Muscle of leg (tissue), 16 donors: ENCODE measurements at places on chromosomes 5 and 9.

DNA sequence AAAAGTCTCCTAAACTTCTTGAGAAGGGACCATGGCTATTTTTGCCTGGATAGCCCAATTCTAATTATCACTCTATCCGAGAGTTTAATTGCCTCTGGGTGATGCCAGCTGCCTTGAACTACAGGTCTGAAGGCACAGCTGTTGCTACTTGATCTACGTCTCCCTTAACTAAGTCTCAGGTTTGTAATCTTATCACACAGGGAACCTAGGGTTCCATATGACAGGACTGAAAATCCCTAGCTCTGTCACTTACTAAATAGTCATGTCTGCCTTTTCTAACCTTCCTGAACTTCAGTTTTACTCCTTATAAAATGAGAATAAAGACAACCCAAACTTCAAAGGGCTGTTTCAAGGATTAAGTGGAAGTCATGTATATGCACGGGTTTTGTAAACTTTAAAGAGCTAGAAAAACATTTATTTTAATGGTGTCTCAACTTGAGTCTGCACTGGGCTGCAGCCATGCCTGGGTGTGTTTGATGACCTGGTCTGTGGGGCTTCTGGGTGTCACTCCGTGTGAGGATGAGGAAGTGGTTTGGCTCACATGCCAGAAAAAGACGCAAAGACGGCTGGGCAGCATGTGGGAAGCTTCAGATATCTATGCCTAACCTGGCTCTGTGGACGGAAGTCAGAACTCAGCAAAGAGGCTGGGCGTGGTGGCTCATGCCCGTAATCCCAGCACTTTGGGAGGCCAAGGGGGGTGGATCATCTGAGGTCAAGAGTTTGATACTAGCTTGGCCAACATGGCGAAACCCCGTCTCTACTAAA is 129.3 kb upstream of the SLC44A1 start:
- peak; percentile 64 for DNase-seq

DNA sequence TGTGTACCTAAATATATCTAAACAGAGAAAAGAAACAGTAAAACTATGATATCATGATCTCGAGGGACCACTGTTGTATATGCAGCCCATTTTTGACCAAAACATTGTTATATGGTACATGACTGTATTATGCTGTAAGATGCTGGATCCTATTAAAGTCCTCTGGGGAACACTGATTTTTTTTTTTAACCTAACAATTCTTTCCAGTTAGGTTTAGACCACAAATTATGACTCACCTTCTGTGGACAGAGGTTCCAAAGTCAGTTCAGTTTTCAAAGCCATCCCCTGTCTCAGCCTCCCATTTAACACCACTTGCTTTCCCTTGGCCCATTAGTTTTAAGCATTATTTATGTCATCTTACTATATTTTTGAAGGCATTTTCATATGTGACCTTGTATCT is 27.1 kb downstream of the TRMO start:
- DNase-seq, result no peak

DNA sequence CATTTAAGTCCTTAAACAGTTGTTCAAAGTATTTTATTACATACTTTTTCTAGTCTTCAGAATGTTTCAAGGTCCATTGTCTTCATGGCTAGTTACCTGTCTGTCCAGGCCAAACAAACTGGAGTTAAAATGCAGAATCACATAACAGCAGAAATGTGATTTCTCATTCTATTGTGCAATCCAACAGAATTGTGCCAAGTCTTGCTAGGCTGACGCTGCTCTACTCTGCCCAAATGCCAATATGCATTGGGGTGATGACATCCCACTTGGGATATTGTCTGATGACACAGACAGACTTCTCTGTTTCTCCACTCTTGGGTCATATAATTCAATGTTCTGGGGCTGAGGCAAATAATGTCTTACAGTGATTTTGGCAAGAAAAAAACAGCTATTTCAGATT is 5.2 kb upstream of the SLC22A5 start:
- DNase-seq, result peak; percentile 33

DNA sequence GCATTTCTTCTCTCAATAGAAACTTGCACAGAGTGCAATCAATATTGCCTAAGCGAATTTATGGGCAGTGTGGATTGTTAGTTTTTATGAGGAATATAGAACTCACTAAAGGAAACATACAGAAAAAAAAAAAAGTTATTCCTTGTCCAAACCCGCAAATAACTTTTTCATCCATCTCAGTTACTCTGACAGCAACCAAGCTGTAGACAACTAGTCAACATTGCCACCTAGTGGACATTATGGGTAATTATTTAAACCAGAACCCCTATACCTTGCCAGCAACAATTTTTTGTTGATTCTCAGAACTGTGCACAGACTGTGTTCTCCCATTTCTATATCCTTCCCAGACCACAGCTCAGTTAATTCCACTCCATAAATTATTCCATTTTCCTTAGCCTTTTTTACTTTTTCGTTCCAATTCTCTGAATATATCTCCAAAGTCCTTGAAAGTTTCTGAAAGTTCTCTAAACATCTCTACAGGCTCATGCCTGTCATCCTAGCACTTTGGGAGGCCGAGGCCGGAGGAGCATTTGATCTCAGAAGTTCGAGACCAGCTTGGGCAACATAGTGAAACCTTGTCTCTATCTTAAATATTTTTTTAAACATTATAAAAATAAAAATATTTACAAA is 2.6 kb upstream of the AFAP1L1 start:
- peak; percentile 37 for DNase-seq

GRCh38 chr9:121173501-121173900 is 28.2 kb downstream of the RAB14 start:
- DNase-seq, result no peak

DNA sequence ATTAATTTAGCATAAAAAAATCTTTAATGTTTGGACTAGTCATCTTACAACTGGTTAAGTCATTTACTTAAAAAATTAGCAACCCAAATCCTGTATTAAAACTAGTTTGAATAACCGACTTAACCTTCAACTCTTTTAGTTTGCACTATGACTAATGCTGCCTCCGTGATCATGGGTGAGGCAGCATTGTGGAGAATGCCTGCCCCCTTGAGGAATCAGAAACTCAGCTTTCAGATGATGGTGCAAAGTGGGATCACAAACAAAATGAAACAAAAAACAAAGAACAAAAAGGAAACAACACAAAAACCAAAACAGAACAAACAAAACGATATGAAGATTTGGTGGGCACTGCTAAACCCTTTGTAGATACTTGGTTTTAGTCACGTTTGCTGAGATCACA is 127.0 kb upstream of the PALM2AKAP2 start:
- DNase-seq, result peak; percentile 17

GRCh38 chr5:176652136-176652535 is 4.9 kb downstream of the TSPAN17 start:
- DNase-seq, result no peak

DNA sequence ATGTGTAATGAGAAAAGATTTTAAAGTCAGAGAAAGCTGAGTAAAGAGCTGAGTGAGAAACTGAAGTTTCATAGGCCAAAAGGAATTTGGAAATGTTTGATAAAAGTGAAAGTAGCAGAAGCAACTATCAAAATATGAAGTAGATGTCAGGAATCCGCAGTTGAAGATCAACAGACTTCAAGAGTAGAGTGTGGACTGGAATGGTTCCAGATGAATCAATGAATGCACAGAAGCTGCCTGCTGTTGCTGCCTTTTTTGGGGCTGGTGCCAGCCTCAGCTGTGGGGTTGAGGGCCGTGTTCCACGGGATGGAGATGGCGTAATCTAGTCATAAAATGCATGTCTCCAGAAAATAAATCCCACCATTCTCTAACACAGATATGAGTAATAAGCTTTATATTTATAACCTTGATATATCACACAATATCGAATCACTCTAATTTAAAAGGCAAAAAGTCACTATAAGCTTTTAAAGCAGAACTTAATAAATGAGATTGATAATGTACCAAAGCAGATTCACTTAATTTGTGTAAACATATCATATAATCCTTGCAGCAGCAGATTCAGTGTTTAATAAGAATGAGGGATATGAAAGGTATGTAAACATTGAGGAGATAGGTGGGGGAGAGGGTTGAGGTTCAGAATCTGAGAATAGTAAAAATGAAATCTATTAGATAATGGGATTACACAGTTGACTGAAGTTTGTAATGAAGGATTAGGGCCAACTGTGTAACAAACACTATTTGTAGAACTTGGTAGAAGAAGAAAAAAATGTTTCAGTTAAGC is 652.3 kb upstream of the FTMT start:
- peak; percentile 59 for DNase-seq

GRCh38 chr5:76820526-76820890 is 1.7 kb downstream of the F2RL1 start:
- no peak for DNase-seq

- peak; percentile 76 for DNase-seq
Observed at GRCh38 chr9:127163409-127163808, 41.0 kb upstream of the ANGPTL2 start.

GRCh38 chr5:134574521-134574920 is 49.1 kb downstream of the JADE2 start:
- DNase-seq, result no peak

DNA sequence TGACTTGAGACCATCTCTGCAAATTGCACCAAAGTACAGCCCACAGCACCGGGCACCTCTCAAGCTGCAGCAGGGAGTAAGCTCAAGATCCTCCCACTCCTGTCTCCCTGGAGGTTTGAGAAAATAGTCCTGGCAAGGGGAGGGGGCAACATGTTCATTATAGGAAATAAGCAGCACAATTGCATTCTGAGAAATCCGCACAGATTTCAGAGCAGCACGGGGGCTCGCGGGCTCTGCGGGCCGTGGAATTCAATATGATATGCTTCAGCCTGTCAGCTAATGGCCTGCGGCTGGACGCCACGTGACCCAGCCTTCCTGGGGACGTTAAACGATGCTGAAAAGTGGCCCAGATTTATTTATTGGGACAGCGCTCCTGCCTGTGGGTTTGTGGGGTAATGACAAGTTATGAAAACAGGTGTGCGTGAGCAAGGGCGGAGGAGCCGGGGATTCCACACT is 156.4 kb downstream of the DAB2IP start:
- DNase-seq, result peak; percentile 73

DNA sequence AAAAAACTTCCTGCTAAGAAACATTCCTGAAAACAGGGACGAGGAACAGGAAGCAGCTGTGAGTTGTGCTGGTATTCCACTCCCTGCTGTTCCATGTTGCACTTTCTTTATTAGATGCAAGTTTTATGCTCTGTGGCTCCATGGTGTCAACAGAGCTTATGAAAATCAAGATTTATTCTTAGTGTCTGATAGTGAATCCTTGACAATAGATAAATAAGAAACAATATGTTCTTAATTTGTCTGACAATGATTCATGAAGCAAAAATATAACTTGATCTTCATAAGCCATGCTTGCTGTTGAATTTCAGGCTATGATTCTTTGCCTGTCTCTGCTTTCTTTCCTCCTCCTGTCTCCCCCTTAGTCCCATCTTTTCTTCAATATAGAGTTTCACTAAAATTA is 119.6 kb downstream of the DROSHA start:
- peak; percentile 25 for DNase-seq

DNA sequence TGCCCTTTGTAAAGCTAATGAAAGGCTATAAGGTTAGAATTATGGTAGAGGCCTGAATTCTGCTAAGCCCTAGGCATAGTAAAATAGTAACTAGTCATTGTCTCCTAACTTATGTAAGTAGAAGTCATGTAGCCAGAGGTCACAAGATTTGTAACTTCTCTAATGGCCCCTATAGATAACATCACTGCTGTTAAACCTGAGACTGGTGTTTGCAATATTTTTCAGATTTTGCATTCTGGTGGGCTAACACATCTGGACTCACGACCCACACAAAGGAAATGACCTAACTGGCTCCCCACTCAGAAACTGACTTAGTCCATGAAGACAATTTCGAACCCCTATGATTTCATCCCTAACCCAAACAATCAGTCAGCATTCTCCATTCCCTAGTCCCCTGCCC is 37.2 kb upstream of the TTC39B start:
- DNase-seq, result no peak

DNA sequence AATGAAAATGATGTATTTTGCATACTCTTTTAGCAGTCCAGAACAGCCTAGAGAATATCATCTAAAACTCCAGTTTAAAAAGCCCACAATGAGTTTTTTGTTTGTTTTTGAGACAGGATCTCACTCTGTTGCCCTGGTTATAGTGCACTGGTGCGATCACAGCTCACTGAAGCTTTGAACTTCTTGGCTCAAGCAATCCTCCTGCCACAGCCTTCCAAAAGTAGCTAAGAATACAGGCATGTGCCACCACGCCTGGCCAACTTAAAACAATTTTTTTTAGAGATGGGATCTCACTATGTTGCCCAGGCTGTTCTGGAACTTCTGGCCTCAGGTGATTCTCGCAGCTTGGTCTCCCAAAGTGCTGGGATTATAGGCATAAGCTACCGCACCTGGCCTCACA is 175.7 kb downstream of the FBN2 start:
- DNase-seq, result peak; percentile 59

DNA sequence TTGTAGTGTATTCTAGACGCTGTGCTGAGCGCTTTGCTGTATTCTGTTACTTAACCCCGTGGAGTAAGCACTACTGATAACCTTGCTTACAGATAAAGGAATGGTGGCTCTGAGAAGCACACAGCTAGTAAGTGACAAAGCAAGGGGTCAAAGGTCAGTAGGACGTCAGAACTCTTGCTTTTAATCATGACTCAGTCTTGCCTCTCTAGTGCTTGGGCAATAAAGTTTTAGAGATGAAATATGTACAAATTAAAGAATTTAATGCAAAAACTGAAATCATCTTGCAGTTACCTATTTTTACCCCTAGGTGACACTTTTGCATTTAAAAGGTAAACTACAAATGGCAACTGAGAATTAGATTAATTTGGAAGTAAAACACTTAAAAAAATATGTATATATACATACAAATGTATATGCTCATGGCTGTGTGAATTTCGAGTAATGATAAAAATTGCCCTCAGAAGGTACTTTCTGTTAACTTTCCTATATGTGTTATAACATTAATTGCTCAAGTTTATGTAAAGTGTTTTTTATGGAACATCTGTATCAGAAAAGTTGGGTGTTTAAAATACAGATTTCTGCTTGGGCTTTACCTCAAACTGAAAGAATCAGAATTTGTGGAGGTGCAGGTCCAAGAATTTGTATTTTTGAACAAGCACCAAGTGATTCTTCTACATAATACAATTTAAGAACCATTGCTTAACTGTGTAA is 175.1 kb upstream of the DAB2 start:
- peak; percentile 33 for DNase-seq

DNA sequence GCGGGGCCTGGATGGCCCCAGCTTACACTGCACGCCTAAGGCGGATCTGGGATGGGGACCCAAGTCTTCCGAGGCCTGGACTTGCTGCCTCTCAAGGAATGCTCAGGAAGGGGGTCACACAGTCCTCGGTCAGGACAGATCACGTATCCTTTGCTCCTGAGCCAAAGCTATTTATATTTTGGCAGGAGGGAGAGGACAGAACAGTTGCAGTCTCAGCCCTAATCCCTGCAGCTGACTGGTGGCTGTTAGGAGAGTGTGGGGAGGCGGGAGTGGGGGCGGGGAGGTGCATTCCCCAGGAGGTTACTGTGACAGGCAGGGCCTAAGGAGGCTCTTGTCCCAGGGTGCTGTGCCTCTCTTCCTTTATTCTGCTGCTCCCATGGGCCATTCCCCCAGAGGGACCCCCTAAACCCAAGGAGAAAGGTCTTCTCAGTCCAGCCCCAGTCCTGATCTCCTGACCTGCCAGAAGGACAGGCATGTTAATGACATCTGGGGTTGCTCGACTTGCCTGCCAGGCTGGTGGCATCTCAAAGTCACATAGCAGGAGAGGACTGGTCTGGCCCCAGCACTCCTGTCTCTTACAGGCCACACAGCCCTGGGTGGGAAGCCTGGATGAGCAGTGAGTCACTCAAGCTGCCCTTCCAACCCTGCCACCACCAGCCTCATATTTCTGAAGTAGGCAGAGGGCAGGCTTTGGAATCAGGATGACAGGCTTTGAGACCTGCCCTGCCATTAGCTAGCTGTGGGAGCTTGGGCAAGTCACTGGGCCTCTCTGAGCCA is 51.9 kb downstream of the COL27A1 start:
- peak; percentile 96 for DNase-seq
